ENCODE measurements at places on chromosomes 16 and 17.

DNA sequence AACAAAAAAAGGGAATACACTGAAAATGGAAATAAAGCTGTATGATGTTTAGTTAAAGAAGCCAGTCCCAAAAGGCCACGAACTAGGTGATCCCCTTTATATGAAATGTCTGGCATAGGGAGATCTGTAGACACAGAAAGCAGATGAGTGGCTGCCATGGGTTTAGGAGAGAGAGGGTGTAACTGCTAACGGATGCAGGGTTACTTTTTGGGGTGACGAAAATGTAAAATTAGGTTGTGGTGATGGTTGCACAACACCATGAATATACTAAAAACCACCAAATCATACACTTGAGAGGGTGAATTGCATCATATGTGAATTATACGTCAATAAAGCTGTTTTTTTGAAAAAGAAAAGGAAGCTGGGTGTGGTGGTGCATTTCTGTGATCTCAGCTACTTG is 99.6 kb downstream of the ADCY9 start:
- DNase-seq: no peak

GRCh38 chr16:17229766-17230165 is 241.0 kb downstream of the XYLT1 start:
- DNase-seq: no peak

DNA sequence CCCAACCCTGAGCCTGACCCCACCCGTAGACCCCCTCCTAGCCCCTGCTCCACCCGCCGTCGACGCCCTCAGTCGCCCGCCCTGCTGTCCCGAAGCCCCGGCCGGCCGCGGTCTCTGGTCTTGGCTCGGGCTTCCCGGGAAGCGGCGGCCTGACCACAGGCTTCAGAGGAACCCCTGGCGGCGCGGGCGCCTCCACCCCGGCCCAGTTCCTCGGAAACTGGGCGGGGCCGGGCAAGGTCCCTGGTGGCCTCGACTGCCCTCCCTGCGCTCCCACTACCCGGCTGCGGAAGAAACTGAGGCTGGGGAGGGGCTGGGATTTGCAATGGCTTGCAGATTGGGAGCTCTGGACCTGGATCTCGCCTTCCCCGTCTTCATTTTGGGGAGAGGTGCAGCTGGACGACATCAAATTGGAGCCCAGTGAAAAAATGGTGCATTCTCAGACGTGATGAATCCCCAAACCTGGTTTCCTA is 692 bp upstream of the SOCS1 start:
- no peak for DNase-seq

DNA sequence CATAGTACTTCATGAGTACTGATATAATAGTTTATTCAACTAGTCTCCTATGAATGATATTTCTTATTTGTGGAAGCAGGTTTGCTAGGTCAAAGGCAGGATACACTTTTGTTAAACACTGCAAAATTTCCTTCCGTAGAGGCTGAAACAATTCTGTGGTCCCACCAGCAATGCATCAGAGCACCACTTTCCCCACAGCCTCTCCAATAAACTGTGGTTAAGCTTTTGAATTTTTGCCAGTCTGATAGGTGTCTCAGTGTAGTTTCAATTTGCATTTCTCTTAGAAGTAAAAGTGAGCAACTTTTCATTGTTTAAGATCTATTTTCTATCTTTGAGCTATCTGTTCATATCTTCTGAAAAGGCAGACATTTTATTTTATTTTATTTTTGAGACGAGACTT is 36.4 kb upstream of the CORO6 start:
- no peak for DNase-seq

DNA sequence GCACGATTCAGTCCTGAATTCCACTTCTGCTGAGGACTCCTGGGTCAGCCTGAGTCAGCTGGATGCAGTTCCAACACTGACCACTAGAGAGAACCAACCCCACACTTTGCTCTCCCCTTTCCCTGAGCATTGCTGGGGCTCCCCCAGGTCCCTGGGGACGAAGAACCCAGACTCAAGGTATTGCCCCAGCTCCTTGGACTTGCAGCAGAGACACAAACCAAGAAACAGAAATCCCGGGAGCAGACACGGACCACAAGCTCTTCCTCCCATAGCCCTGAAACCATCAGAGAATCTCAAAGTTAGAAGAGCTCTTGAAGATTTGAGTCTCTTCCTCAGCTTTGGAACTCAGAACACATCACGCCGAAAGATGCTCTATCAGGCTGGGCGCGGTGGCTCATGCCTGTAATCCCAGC is 678 bp upstream of the GH1 start:
- DNase-seq: peak; percentile 48

DNA sequence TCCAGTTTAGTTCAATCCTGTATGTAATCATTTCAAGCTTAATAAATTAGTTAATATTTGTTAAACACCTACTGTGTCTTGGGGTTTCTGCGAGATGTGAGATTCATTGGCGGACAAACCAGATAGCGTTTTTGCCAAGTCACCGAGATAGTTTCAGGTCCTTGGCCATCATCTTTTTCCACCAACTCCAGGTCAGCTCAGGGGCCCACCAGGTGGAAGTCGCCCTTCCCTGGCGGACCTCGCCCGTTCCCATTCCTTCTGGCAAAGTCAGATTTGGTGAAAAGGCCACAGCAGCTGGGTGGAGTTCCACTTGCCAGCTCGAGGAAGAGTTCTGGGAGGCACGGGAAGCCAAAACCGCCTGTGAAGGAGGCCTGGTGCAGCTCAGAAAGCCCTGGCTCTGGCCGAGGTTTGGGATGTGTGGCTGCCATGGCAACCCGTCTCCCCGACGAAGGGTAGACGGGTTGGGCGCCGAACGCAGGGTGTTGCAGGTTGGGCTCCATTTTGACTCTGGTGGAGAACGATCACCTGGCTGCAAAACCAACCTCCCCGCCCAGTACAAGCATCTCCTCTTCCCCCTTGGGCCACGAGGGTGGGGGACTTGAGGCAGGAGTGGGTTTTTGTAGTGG is 39.5 kb downstream of the CMIP start:
- DNase-seq: no peak

GRCh38 chr17:872855-873254 is 90.7 kb downstream of the MRM3 start:
- no peak for DNase-seq

DNA sequence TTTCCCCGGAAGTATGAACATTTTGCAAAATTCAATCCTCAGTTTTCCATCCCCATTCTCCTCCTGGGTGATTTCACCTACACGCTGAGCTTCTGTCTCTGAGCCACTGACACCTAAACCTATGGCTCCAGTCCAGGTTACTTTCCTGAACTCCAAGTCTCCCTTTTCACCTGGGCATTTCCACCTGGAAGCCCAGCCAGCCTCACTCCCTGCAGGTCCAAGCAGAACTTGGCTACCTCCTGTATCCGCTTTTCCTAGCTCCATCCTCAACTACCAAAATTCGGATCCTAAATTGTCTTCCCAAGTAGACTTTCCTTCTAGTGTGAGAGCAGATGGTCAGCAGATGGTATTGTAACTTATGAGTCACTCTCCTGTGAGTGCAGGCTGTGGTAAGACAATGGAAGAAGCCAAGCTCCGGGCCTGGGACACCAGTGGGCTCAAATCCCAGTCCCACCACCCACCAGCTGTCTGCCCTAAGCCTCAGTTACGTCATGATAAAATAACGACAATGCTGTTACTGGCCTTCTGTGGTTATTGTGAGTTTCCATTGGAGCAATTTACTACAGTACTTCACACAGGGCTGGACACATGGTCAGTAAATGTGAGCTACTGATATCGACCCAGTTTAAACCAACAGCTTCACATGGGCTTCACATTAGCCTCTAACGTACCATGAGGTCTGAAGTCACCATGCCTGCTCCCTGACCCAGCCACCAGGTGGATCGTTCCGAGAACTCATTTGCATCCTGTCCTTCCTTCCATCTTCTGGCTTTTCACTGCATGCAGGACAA is 33.3 kb downstream of the PECAM1 start:
- no peak for DNase-seq

GRCh38 chr16:17070882-17071592 is 399.7 kb downstream of the XYLT1 start:
- peak; percentile 66 for DNase-seq

DNA sequence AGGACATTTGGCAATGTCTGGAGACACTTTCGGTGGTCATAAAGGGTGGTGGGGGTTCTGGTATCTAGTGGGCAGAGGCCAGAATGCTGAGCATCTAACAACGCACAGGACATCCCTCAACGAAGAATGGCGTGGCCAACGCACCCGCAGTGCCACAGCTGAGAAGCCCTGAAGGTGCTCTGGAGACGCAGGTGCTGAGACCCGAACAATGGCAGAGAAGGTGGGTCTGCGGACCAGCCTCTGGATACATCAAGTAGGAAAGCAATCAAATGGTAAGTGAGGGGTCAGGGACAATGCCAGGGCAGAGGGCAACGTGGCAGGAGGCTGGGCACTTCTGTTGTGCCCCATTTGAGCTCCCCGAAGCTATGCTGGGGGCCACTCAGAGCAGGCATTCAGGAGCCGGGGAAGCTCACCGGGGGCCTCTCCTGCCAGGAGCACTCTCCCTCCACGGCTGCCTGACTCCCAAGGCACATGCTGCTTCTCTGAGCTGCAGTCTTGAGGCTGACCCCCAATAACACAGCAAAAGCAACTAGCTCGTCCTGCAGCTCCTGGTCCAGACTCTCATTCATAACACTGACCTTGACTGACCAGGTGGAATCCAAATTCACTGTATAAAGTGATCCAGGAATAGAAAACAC is 26.0 kb downstream of the SPHK1 start:
- DNase-seq: no peak

DNA sequence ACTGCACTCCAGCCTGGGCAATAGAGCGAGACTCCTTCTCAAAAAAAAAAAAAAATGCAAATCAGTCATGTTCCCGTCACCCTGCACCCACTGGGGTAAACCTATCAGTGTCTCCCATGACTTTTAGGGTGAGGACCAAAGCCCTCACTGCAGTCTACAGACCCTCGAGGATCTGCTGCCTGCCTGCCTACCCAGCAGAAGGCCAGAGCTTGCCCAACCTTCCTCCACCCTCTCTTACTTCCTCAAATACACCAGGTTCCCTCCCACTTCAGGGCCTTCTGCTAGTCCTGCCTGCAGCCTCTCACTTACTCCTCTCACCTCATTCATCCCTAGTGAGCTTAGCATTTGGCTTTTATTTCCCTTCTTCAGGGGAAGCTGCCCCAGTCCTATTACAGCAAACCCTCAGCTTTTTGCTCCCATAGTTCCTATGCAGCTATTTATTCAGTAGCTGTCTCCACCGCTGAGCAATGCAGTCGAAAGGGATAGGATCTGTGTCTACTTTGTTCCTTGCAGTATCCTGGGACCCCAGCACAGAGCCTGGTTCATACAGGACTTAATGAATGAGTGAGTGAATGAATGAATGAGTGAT is 17.8 kb upstream of the TOB1 start:
- DNase-seq: no peak
